ENCODE measurements at places on chromosomes 2 and 18. TPM values are rescaled to one million over a fixed set of nuclear protein-coding genes. Genes with fewer than 3 reads are reported as not detected.

Gene CPSF3
- 62.2 TPM for total RNA-seq

Gene TBR1
- total RNA-seq: not detected

Gene WDFY1
- 62.6 TPM for total RNA-seq

Gene POU3F3
- not detected for total RNA-seq

Gene REG1B
- total RNA-seq: not detected

DNA sequence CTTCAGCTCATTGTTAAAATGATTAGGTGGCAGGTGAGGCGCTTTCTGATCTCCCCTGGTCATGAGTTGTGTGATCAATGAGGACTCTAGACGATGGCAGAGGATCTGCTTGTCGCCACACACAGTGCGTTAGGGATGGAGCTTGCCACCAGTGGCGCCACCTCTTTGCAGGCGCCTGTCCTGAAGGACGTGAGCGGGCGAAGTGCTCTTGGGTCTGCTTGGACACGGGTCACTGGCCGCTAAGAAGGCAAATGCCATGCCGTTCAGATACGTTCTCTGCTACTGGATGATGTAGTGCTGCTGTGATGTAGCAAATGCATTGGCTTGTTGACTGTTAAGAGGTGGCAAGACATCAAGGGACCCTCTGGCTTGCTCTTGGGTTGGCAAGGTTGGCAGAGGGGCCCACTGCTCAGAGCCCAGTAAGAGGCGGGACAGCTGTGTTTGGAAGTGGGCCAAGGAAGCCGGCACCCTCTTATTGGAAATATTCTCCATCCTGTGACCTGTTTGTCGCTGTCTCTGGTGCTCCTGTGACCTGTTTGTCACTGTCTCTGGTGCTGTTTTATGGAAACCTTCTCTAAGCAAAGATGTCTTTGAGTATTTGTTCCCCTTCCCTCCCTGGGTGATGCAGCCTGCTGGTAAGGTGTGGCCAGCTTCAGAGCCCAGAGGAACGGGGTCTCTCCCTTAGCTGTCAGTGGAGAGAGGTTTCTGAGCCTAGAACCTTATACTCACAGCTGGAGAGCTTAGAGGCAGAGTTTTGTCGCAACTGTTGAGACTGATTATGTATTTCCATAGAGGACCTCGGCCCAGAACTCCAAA is 14.6 kb downstream of the LDLRAD4 start:
- DNase-seq: no peak

GRCh38 chr2:132747046-132747445 is 77.0 kb upstream of the LYPD1 start:
- DNase-seq: no peak

DNA sequence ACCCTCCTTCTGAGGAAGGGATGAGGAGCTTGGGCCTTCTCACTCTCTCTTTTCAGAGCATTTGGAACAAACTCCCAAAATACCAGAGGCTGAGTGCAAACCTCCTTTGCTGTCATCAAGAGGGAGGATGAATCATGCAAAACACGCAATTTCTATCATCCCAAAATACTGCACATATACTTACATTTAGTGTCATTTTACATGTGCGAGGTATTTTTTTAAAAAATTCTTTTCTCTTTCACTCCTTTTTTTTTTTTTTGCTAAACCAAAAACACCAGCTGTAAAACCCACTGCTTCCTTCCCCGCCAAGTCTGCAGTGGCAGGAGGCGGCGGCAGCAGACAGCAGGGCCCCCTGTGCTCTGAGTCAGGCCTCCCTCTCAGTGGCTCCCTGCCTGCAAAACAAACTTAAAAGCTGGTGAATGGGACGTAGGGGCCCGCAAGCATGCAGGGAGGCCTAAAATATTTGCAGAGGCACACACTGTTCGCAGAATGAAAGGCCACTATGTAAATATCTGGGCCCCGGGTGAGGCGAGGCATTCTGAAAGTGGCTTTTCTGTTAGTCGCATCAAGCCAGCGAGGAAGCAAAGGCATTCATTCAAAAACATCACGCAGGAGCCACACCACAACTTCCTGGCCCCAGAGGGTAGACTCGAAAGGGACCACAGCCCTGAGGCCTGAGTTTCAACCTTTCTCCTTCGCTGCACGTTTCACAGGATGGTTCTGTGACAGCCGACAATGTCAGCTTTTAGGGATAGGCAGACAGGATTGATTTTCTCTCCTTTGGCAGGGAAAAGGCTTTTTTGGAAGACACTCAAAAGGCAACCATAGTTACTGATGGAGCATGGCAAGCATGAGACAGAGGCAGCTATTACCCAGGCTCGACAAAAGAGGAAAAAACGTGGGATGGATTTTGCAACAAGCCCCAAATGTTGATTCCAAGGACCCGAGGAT is 73.4 kb downstream of the ACTR2 start:
- peak; percentile 94 for DNase-seq

GRCh38 chr2:101843048-101843447 is 145.5 kb downstream of the MAP4K4 start:
- peak; percentile 82 for DNase-seq

GRCh38 chr2:187775196-187775595 is 221.0 kb upstream of the TFPI start:
- no peak for DNase-seq

GRCh38 chr2:208222351-208222750 is 32.5 kb downstream of the IDH1 start:
- DNase-seq: no peak

GRCh38 chr2:15596968-15597367 is 5.3 kb downstream of the DDX1 start:
- no peak for DNase-seq

DNA sequence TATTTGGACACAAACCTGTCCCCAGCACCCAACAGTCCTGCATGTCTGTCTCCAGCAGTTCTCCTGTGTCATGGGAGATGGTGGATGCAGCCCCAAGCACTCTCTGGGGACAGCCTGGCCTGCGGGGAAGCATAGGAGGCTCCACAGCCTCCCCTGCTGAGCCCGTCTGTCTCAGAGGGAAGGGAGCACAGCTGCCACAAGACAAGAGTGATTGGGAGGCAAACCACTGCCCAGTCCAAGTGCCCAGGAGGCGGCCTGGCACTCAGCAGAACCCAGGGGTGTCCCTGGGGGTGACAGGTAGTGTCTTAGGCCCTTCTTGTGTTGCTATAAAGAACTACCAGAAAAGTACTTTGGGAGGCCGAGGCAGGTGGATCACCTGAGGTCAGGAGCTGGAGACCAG is 211.2 kb upstream of the MYT1L start:
- no peak for DNase-seq

- peak; percentile 14 for DNase-seq
These were observed 5.6 kb upstream of the WDR7 start for GRCh38 chr18:56645415-56646016.

GRCh38 chr2:216491793-216492596 is 6.6 kb upstream of the RPL37A start:
- no peak for DNase-seq

DNA sequence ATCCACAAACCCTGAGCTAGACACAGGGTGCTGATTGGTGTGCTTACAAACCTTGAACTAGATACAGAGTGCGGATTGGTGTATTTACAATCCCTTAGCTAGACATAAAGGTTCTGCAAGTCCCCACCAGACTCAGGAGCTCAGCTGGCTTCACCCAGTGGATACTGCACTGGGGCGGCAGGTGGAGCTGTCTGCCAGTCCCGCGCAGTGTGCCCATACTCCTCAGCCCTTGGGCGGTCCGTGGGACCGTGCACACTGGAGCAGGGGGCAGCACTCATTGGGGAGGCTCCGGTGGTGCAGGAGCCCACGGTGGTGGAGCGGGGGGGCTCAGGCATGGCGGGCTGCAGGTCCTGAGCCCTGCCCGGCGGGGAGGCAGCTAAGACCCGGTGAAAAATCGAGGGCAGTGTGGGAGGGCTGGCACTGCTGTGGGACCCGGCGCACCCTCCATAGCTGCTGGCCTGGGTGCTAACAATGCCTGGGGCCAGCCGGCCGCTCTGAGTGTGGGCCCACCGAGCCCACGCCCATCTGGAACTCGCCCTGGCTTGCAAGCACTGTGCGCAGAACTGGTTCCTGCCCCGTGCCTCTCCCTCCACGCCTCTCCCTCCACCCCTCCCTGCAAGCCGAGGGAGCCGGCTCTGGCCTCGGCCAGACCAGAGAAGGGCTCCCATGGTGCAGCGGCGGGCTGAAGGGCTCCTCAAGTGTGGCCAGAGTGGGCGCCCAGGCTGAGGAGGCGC is 75.6 kb downstream of the MOB4 start:
- no peak for DNase-seq

GRCh38 chr2:8976442-8977259 is 26.8 kb downstream of the MBOAT2 start:
- DNase-seq: peak; percentile 40

GRCh38 chr2:196086517-196087368 is 18.1 kb upstream of the DNAH7 start:
- no peak for DNase-seq

- no peak for DNase-seq
These were observed 465.1 kb downstream of the TGIF1 start for GRCh38 chr18:3914833-3915610.

GRCh38 chr2:235556901-235557300 is 63.1 kb downstream of the AGAP1 start:
- DNase-seq: no peak

DNA sequence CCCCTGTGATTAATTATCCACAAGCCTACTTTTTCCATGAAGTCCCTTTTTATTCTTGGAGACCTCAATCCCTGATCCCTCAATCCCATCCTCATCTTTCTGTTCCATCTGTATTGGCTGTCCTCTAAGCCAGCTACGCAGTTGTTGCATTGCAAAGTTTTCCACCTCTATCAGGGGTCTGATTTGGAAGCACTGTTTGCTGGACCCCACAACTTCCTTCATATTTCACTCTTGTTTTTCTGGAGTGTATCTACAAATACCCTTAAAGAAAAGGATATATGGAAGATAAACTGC is 22.4 kb downstream of the FN1 start:
- no peak for DNase-seq

DNA sequence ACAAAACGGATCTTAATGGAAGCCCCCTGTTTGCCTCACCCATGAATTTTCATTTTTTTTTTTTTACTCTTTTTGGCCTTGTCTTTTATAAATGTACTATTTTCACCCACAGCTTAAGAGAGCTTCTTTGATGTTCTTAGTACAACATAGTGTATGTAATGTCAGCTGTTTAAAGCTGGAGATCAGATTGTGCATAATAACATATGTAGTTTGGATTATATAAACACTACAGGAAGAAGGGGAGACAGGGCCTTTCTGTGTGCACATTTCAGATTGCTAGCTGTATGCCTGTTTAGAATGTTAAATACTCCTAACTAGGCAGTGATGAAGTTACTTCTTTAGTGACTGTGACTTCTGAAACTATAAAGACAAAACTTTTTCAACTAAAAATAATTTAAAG is 2.1 kb upstream of the TANC1 start:
- DNase-seq: no peak

GRCh38 chr2:203672856-203673255 is 33.6 kb upstream of the CD28 start:
- DNase-seq: no peak

DNA sequence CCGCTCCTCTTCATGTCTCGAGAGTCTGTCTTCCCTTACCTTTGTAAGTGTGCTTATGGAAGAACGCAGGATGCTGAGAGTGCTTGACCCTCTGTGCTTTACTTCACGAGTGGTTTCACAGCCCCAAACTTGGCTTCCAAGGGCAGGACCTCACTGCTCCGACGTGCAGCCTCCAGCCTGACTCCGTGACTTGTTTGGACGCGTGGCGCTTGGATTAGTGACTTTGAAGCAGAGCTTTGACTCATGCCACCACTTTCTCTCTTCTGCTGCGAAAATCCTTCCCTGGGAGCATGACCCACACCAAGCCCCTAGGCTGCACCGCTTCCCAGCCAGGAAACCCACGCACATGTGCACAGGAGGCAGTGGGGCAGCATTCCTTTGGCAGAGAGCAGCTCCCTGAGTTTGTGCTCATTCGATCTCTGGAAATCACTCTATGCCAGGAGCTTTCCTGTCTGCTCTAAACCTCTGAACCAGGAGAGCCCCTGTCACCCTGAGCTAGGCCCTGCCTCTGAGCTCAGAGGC is 207.8 kb upstream of the HS6ST1 start:
- no peak for DNase-seq

DNA sequence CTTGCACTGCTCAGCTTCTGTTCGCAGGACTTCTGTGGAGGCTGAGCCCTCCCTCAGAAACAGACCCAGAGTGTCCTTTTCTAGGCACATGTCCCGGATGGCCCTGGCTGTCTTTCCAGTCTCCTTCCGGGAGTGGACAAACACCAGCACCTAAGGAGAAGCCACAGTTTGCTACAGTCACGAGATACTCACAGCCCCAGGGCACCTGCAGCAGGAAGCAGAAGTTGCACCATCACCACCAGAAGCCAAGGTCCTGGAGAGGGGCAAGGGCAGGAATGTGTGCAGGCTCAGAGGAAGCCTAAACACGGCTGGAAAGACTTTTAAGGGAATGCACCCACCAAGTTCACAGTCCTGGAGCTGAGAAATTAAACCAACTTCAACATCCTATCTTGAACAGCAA is 13.6 kb downstream of the SNRNP200 start:
- DNase-seq: no peak

GRCh38 chr2:163324677-163325076 is 411.1 kb downstream of the FIGN start:
- no peak for DNase-seq

DNA sequence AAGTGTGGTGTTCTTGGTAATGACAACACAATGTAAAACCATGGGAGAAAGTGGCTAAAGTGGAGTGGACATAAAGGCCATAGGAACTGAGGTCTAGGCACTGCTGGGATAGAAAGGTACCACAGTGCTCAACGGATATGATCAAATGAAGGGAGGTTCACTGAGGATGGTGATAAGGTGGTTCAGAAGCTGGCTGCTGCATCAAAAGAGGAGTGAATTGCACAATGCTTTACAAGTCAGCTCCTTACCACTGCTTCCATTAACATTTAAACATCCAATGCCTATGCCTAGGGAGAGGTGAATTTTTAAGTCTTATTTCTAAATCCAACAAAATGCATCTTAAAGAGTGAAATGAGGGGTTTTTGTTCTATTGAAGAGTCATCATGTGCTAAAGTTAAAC is 100.1 kb upstream of the ITGB6 start:
- DNase-seq: no peak

- peak; percentile 85 for DNase-seq
These were observed 56.6 kb downstream of the CLHC1 start for GRCh38 chr2:55175254-55176093.

DNA sequence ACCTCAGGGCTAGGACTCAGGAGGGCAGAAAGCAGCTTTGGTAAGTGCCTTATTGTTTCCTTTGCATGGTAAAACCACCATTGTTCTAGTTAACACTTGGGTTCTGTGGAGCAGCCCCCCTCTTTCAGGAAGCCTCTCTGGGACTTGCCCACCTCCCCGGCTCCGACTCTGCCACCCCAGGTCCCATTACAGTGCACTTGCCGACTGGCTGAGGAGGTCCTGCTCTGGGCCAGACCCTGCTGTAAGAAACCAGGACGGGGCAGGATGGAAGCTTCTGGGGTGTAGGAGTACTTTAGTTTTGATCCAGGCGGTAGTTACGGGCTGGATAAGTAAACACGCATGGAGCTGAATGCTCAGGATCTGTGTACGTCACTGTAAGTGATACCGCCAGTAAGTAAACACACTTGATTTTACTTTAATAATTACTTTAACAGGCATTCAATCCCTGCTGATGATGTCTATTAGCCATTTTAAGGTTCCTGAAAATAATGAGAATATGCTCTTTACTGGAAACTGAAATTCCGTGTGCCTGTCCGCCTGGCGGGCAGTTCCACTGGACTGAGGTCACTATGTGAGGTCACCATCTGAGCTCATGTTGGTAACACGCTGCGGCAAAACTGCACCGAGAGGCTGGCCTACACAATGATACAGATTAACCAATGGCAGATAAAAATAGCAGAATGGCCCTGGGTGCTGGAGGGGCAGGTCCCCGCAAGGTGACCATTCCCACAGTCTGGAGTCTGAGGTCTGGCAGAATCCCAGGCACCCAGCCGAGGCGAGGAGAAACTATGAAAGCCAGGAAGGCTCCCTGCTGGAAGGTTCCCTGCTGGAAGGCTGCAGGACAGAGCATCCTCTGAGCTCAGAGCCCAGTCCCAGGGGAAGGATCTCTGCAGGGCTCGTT is 25.2 kb downstream of the HS1BP3 start:
- DNase-seq: peak; percentile 46

All from fibroblast of the aortic adventitia (primary cell).